ENCODE measurements at places on chromosomes 3 and 15.

DNA sequence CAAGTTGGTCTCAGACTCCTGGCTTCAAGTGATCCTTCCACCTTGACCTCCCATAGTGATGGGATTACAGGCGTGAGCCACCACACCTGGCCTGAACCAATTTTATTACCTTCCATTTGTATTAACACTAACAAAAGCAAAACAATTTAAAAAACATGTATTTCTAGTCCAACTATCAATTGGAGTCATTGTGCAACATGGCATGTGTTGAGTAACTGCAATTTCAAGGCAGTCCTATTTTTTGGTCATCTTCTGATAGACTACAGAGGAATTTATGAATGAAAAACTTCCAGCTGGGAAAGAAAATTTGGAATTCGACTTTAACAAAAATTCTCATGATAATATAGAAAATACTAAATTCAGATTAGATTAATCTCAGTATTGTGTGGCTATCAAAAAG lies 16.8 kb downstream of the SPTSSB start:
- DNase-seq, result no peak

DNA sequence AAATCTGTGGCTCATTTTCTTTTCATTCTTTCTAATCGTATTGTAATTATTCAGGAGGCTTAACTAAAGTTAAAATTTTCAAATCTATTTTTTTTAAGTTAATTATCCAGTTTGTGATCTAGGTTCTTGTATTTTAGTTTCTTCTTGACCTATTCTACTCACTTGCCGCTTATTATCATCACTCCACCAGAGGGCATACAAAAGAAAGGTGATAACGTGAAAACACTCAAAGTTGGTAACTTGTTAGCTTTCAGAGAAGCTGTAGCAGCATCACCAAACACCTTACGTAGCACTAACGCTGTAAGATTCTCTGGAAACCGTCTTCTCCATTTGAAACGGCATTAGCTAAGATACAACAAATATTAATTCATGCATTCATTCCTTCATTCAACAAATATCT lies 4.8 kb downstream of the GNB4 start:
- DNase-seq, result peak; percentile 33

- DNase-seq, result peak; percentile 37
Measured at GRCh38 chr3:143795874-143796273, 52.4 kb downstream of the SLC9A9 start.

DNA sequence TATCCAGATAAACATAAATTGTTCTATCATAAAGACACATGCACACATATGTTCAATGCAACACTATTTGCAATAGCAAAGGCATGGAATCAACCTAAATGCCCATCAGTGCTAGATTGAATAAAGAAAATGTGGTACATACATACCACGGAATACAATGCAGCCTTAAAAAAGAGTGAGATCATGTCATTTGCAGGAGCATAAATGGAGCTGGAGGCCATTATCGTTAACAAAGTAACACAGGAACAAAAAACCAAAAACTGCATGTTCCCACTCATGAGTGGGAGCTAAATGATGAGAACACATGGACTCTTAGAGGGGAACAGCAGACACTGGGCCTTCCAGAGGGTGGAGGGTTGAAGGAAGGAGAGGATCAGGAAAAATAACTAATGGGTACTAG lies 79.2 kb downstream of the SH3GL3 start:
- no peak for DNase-seq

GRCh38 chr15:67607959-67608637 lies 65.6 kb downstream of the MAP2K5 start:
- no peak for DNase-seq

DNA sequence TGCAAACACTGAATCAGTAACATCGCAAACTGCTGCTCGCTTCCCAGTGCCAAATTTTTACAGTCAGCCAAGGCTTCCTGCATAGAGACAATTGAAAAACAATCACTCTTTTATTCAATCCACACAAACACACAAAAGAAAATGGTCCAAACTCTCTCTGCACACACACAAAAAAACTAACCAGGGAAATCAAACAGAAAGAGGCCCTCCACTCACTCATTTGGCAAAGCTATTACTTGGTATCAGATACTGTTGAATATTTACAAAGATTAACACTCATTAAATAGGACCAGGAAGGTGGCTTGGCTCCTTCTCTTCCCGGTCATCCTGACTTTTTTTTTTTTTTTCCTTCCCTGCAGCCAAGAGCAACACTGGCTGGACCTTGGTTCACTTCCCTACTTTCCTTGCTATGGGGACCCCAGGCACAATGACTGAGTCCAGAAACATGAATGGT lies 62.4 kb upstream of the SPATA12 start:
- no peak for DNase-seq

- DNase-seq, result peak; percentile 53
Measured at GRCh38 chr15:67066041-67066958, 898 bp downstream of the SMAD3 start.

DNA sequence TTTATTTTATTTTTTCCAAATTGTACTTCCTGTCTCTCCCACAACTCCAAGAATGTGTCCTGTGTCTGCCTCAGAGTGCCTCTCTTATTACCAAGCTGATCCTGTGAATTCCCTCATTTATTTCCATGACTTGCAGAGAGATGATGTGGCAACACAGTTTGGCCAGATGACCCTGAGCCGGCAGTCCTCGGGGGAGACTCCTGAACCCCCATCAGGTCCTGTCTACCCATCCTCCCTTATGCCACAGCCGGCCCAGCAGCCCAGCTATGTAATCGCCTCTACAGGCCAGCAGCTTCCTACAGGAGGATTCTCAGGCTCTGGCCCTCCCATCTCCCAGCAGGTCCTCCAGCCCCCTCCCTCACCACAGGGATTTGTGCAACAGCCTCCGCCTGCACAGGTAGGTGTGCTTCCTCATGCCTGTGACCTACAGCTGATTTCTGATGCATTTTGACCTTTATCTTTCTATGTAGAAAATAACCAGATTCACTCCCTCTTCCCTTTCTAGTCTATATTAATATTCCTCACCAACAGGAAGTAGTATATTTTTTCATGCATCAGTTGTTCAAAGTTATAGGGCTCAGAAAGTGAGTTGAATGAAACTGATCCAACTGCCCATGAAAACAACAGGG lies 100.0 kb downstream of the ARPP21 start:
- DNase-seq, result no peak

- no peak for DNase-seq
Measured at GRCh38 chr3:8723612-8724011, 10.0 kb upstream of the CAV3 start.

- no peak for DNase-seq
Measured at GRCh38 chr3:146308222-146308621, 57.3 kb upstream of the PLSCR4 start.

Measured in suppressor macrophage treated with lipopolysaccharide for 1 hour (primary cell).